NCI-H524 treated with DMSO at 0.1 percent for 48 hours (cell line): ENCODE measurements at places on chromosomes 3 and 15.
A peak's percentile ranks its signal among the peaks of the same experiment; 100 is the strongest.

DNA sequence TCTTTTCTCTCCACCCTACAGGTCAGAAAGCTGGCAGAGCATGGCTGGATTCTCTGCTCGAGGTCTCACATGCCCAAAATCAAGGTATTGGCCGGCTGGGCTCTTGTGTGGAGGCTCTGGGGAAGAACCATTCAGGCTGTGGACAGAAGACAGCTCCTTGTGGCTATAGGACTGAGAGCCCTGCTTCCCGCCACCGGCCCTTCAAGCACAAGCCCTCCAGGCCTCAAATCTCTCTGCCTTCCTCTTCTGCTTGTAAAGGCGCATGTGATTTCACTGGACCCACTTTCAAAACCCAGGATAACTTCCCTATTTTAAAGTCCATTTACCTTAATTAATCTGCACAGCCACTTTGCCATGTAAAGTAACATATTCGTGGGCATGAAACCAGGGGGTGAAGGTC, 36.2 kb upstream of the MGLL start:
- DNase-seq = no peak

GRCh38 chr3:69251078-69251805, 128.8 kb upstream of the LMOD3 start:
- no peak for DNase-seq

GRCh38 chr15:72785841-72786240, 2.3 kb upstream of the ADPGK start:
- DNase-seq = no peak

GRCh38 chr15:40058476-40059140, 19.6 kb upstream of the SRP14 start:
- DNase-seq = no peak

DNA sequence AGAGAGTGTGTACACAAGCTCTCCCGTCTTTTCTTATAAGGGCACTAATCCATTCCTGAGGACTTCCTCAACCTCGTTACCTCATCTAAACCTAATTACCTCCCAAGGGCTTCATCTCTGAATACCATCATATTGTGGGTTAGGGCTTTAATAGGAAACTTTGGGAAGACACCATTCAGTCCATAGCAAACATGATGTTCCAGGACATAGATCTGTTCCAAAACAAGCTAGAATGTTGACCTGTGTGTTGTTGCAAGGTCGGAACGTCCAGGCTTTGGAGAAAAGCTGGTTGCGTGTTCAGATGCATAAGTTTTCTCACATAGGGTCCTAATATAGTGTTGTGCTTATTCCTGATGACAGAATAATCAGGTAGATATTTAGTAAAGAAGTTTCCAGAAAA, 9.7 kb upstream of the TMEM87A start:
- DNase-seq = no peak

GRCh38 chr15:22815766-22816165, 22.7 kb upstream of the NIPA2 start:
- DNase-seq = no peak

GRCh38 chr3:17444865-17445264, 297.6 kb downstream of the TBC1D5 start:
- DNase-seq = no peak

- no peak for DNase-seq
Observed at GRCh38 chr15:40006003-40006402, 33.0 kb downstream of the SRP14 start.

- no peak for DNase-seq
Observed at GRCh38 chr3:181752202-181752671, 40.5 kb downstream of the SOX2 start.

DNA sequence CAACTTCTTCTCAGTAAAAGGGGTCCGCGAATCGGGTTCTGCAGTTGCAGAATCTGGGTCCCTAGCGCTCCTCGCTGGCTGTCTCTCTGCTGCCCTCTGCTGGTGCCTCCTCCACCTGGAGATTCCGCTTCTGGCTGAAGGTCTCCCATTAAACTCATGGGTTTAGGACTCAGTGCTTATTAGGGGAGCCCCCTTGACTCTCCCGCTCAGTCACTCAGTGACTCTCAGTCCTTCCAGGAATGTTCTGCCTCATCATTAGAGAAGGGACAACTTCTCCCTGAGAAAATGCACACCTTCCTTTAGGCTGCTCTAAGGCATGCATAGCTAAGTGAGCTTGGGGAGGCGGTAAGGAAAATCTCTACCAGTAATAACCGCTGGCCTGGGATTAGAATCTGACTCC, 7.1 kb downstream of the CPN2 start:
- no peak for DNase-seq

DNA sequence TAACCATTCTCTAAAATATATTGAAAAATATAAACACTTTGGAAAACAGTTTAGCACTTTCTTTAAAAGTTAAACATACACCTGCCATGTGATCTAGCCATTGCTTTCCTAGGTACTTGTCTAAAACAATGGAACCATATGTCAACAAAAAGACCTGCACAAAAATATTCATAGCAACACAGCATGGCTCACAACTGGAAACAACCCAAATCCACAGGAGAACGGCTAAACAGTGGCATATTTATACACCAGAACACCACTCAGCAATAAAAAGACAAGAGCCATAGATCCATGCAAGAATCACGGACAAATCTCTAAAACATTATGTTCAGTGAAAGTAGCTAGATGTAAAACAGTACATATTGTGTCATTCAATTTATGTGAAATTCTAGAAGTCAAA, 221.3 kb upstream of the UBE2E2 start:
- no peak for DNase-seq

GRCh38 chr3:8524249-8524648, 22.6 kb downstream of the LMCD1 start:
- no peak for DNase-seq

DNA sequence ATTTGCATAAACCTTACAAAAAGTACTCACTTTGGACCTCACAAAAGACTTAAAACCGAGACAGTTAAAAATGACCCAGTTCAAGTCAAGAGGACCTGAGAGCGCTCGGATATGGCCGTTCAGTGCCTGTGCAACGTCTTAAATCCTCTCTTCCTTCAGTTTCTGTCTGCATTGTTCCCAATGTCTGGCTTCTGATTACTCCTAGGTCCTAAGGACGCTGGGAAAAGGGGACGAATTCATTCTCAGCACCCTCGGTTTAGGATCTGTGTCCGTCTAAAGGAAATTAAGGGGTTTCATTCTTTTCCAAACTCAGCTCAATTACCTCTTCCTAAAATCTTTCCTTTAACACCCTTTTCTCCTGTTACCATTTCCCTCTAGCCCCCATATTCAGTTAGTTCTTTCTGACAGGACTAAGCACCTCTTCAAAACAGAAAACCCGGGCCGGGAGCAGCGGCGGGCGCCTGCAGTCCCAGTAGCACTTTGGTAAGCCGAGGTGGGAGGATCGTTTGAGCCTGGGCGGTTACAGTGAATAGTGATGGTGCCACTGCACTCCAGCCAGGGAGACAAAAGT, 970 bp downstream of the DPPA4 start:
- no peak for DNase-seq

GRCh38 chr3:107222907-107223306, 154.3 kb upstream of the CCDC54 start:
- DNase-seq = no peak

DNA sequence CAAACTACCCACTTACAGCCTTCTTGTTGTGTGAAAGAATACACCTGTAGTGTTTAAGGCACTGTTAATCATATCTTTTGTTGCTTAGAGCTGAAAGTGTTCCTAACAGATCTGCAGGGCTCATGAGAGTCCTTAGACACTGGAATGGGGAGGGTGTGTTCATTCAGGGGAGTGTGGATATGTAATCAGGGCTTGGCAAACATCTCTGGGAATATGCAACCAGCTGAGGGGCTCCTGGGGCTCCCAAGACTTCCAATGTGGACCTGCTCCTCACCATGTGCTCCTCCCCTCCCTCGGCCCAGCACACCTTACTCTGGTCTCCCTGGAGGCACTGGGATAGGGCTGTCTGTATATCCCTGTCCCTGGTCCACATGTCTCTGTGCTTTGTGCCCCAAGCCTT, 30.3 kb upstream of the MFSD1 start:
- DNase-seq = no peak

DNA sequence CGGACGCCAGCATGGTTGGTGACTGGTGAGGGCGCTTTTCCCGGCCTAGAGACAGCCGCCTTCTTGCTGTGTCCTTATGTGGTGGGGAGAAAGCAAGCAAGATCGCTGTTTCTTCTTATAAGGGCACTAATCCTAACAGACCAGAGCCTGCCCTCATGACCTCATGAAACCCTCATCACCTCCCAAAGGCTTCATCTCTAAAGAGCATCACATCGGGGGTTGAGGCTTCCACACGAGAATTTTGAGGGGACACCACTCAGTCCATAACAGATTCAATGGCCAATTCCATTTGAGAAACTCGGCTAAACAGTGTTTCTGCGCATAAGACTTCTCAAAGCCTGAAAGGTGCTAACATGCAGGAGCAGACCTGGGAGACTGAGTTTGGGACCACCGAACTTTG, 54.0 kb downstream of the VGLL4 start:
- no peak for DNase-seq

- DNase-seq = no peak
Observed at GRCh38 chr3:133014325-133014724, 23.9 kb upstream of the TMEM108 start.

DNA sequence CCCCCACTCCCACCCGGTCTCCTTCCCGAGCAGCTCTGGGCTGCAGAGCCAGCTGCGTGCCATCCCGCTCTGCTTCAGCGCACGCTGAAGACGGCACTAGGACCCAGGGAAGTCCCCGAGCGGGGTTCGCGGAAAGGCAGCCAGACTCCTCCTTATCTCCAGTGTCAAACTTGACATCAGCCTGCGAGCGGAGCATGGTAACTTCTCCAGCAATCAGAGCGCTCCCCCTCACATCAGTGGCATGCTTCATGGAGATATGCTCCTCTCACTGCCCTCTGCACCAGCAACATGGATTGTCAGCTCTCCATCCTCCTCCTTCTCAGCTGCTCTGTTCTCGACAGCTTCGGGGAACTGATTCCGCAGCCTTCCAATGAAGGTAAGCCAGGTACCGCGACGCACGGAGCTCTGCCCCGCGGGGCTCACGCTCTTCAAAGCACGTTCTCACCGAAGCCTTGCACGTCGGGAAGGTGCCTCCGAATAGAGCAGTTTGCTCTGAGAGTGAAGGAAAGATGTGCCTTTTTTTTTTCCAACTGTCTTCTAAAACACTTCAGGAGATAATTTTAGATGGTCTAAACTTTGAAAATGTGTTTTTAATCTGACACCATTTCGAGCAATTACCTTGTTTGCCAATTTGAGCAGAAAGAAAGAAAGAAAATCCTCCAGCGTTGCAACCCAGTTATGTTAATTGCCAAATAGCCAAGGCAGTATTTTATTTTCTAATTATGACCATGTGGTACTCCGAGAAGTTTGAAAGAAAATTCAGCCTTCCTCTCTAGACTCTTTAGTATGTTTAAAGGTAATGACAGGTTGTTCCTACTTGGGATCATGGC, at the start of gene EPHA3:
TSS of gene EPHA3 (plus strand) at position 161 of the 830 bp plus-strand sequence. CDS start at position 289, 128 bp downstream.
- DNase-seq = peak; percentile 35

DNA sequence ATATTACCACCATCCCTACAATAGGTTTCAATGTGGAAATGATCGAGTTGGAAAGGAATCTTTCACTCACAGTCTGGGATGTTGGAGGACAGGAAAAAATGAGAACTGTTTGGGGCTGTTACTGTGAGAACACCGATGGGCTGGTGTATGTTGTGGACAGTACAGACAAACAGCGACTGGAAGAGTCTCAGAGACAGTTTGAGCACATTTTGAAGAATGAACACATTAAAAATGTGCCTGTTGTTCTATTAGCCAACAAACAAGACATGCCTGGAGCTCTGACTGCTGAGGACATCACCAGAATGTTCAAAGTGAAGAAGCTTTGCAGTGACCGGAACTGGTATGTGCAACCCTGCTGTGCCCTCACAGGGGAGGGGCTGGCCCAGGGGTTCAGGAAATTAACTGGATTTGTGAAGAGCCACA, 510 bp downstream of the ARL14 start:
- DNase-seq = no peak

DNA sequence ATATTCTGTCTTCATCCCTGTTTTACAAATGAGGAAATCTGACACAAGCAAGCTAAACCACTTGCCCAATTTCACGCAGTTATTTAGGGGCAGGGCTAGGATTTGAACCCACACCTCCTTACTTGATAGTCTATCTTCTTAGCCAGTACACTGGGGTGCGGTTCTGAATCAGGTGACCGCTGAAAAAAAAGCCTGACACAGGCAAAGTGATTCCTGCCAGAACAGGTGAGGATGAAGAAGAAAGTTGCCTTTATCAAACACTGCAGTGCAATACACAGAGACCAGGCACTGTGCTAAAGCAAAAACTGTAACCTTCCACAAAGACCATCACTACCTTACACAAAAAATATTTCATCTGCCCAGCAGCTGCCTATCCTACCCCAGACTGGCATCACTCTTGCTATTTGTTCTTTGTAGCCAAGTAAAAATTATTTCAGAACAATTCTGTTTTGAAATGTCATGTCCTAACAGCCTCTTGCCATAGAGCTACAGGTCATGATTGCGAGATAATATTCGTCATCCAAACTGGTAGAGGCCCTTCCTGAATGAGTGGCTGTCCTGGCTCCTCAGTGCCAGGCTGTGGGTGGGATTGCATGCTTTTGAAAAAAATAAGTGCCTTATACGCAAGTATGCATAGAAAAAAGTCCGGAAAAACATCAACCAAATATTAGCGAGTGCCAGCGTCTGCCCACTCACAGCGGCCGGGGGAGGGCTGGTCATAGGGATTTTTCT, 142.3 kb upstream of the TPM1 start:
- DNase-seq = no peak

DNA sequence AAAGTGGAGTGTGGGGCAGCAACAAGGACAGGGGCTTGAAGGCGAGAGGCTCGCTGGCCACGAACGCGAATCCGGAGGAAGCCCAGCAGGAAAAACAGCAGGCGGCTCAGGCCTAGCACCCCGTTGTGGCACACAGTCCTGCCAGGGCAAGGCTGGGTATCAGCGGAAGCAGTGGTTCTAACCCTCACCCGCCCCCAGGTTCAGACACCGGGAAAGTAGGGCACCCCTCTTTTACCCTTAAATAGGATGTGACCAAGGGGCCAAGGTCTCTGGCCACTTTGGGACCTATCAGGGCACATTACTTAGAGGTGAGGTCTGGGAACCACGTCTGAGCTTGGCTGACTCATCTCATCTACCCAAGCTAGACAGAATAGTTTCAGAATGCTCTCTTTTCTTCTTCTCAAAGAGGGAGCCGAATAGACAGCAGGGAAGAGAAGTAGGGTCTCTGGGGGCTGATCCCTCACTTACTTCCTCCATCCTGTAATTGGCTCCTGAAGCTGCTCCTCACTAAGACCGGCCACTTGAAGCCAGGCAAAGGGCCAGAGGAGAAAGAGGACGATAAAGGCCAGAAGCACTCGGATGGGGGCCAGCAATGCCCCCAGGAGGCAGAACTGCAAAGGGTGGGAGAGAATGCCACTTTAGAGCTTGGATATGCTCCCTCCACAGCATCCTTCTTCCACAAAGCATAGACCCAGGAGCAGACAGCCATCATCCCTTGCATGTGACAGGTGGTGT, 1.7 kb downstream of the LPCAT4 start:
- DNase-seq = no peak

DNA sequence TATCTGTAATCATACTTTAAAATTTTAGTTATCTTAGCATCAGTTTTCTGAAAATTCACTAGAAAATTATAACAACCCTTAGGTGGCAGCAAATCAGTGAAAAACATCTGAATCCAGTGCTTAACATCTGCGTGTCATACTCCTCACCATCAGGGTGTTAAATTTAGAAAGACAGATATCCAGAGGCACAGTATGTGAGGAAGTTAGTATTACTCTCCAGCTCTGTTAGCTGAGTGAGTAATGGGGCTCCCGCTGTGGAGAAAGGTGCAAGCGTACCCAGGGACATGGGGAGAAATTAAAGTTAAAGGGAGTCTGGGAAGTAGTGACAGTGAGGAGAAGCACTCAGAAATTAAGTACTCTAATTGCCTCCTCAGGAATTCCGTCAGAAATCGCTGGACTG, 50.9 kb downstream of the CEP63 start:
- no peak for DNase-seq
